ENCODE measurements at places on chromosomes 7 and 10.
A peak's percentile ranks its signal among the peaks of the same experiment; 100 is the strongest.

- peak; percentile 51 for DNase-seq
Observed at GRCh38 chr7:30351286-30351685, 66.9 kb downstream of the ZNRF2 start.

GRCh38 chr10:18532881-18533535 lies 118.4 kb downstream of the NSUN6 start:
- no peak for DNase-seq

- no peak for DNase-seq
Observed at GRCh38 chr7:80611353-80611752, 27.1 kb upstream of the CD36 start.

GRCh38 chr10:30709700-30710358 lies 80.3 kb upstream of the LYZL2 start:
- DNase-seq: no peak

GRCh38 chr10:69646185-69647060 lies 16.4 kb downstream of the FAM241B start:
- DNase-seq: no peak

- DNase-seq: peak; percentile 29
Observed at GRCh38 chr10:112376396-112376790, 2.5 kb downstream of the ACSL5 start.

- DNase-seq: no peak
Observed at GRCh38 chr7:46572691-46573090, 651.6 kb upstream of the IGFBP3 start.

DNA sequence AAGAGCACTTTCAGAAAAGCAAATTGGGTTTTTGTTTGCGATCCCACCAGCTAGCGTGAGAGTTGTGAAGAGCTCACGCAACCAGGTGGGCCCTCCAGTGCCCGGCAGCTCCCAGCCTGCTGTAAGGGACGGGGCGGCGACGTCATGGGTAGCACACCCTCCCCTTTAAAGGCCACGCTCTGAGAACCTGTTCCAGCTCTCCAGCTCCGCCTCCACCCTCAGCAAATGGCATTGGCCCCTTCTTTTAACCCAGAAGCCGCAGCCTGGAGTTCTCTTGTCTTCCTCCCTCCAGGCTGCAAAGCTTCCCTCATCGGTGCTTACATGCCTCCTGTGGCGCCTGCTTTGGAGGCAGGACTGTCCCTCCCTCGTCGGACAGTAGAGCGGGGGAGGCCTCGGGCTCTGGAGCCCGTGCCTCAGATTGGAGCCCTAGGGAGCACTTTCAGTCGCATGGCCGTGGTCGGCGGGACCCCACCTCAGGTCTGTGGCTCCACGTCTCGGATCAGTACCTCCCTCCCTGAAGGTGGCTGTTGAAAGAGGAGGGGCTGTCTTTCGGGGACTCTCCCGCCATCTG lies 32.9 kb downstream of the WIPI2 start:
- DNase-seq: no peak

- no peak for DNase-seq
Observed at GRCh38 chr7:132441935-132442334, 134.3 kb downstream of the PLXNA4 start.

- no peak for DNase-seq
Observed at GRCh38 chr7:129780257-129780973, 168.9 kb downstream of the NRF1 start.

Data from suppressor macrophage treated with lipopolysaccharide for 4 hours (primary cell).